ENCODE measurements at places on chromosomes 7 and 10. TPM values are rescaled to one million over a fixed set of nuclear protein-coding genes. Genes with fewer than 3 reads are reported as not detected.

GRCh38 chr10:24694086-24694485 is 29.6 kb downstream of the ARHGAP21 start:
- no peak for DNase-seq

GRCh38 chr7:52842202-52842900 is 193.1 kb upstream of the POM121L12 start:
- no peak for DNase-seq

DNA sequence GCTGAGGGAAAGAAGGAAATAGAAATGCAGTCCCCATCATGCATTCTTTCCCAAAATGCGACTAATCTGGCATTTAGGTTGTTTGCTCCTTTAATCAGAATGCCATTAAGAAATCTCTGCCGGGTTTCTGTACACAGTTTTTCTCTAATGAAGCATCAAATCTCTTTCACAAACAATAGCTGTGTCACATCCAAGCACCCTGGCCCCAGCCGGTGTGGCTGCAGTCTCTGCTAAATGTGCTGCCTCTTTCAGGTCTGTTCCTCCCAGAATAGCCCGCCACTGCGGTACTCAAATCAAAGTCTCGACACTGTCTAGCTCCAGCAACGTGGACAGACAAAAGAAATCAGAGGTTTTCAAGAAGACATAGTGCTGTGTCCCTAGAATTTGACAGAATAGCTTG is 343.8 kb downstream of the KCNMA1 start:
- DNase-seq, result no peak

DNA sequence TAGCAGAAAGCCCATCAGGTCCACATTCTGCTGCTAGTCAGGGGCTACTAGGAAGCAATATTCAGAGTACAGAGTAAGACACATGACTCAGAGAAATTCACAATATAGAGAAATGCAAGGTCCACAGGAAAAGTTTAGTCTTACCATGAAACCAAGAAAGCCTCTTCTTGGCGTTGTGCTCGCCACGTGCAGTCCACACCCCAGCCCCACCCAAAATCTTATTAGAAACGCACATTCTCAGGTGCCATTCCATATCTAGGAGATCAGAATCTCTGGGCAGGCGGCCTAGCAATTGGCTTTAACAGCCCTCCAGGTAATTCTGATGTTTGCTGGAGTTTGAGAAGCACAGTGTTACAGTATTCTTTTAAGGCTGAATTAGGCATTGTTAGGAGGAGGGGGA is 15.8 kb upstream of the SAR1A start:
- no peak for DNase-seq

DNA sequence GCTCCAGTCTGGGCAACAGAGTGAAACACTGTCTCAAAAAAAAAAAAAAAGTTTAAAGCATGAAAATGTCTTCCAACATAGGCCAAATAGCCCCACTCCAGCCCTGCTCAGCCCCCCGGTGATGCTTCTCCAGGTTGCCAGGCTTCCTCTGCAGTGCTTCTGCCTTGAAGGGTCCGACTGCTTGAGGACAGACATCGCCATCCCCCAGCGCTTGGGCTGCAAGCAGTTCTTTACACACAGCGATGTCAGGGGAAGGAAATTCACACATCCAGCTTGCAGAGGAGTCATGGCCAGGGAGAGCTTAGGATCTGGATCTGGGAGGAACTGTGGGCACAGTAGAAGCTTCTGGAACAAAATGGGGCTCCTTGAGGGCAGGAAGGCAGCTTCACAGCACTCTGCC is 26.9 kb downstream of the LYZL1 start:
- DNase-seq, result no peak

SLC39A12 gene
- total RNA-seq, result not detected

TUBAL3 gene
- 78.1 TPM for total RNA-seq

DNA sequence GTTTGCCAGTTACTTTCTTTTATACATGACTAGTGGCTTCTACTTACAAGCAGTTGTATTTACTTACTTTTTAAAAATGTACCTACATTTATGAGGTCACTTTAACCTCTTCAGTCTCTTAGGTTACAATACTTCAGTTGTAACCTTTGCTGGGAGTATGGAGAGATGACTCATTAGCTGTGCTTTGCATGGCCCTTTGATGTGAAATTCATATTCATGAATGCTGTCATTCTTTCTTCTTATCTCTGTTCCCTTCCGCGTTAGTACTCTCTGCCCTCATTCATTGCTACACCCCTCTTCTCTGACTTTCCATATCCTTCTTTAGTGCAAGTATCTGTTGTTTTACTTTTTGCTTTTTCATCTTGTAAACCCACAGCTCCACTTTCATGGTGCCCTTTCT is 164.3 kb downstream of the BMPER start:
- DNase-seq, result no peak

GRCh38 chr10:78804411-78805032 is 264.2 kb upstream of the ZMIZ1 start:
- DNase-seq, result no peak

PLEKHS1 gene
- 0.60 TPM for total RNA-seq

CACNB2 gene
- 29.9 TPM for total RNA-seq

DNA sequence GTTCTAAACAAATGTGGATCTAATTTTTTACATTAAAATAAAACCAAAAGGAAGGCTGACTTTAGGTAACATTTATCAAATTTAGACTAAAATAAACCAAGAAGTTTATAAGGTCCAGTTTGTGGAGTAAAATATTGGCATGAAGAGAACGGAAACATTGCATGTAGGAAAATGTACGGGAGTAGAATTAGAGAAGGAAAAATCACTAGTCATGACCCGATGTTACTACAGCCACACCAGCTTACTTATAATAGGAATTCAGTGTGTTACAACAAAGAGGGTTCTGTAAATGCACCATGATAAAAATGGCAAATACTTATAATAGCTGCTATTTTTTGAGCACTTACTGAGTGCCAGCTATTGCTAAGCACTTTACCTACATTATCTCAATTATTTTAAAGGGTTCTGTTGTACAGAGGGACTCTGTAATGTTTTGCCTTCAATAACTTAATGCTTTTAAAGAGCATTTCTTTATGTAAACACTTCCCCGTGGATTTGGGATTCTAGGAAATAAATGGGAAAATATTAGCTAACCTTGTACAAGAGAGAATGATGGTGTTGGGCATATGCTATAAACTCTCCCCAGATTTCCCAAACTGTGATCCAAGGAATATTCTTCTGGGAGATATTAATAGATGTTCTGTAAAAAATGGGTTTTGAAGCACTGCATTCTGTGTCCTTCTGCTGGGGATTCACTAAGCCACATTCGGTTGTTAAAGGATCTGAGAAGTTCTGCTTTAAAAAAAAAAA is 296.7 kb downstream of the BBS9 start:
- no peak for DNase-seq

GRCh38 chr7:119465798-119466305 is 807.1 kb upstream of the KCND2 start:
- no peak for DNase-seq

MMS19 gene
- total RNA-seq, result 116 TPM

Data from transverse colon (tissue), 4 donors.